A673 (cell line): ENCODE measurements at places on chromosomes 1 and 21.
A peak's percentile ranks its signal among the peaks of the same experiment; 100 is the strongest.

- no peaks in the 10 kb centered on the region for H3K27me3 ChIP-seq
- H3K36me3 ChIP-seq, result peaks cover 20% of the 10 kb centered on the region
- H3K4me1 ChIP-seq, result peaks cover 17% of the 10 kb centered on the region
- no peak for DNase-seq
- no peak overlapping the region for H3K4me3 ChIP-seq
Observed at GRCh38 chr1:12305377-12305776, 75.5 kb downstream of the VPS13D start.

DNA sequence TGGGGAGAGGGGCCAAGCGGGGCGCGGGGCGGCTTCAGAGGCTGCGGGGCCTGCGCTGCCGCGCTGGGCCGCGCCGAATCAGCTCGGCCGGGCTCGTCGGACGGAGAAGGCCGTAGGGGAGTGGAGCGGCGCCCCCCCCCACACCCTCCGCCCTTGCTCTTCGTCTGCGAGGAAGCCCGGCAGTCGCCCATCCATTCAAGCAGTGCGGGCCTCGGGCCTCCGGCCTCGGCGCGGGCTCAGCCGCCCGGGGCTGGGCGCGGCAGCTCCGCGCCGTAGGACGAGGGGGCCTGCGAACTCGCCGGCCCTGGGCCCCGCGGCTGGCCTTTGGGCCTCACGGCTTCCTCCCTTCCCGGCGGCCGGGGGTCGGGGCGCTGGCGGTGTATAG, 564 bp downstream of the CTPS1 start:
- H3K27ac ChIP-seq, result peak overlapping the region; percentile 94
- peaks cover 10% of the 10 kb centered on the region for H3K4me1 ChIP-seq
- no peak for DNase-seq
- H3K4me3 ChIP-seq, result peak overlapping the region; percentile 62

- H3K4me3 ChIP-seq, result no peak overlapping the region
- H3K4me1 ChIP-seq, result no peaks in the 10 kb centered on the region
- no peaks in the 10 kb centered on the region for H3K36me3 ChIP-seq
- DNase-seq, result no peak
- H3K27ac ChIP-seq, result no peak overlapping the region
- H3K27me3 ChIP-seq, result no peaks in the 10 kb centered on the region
Observed at GRCh38 chr21:22763442-22763841, 1765.2 kb downstream of the NCAM2 start.

DNA sequence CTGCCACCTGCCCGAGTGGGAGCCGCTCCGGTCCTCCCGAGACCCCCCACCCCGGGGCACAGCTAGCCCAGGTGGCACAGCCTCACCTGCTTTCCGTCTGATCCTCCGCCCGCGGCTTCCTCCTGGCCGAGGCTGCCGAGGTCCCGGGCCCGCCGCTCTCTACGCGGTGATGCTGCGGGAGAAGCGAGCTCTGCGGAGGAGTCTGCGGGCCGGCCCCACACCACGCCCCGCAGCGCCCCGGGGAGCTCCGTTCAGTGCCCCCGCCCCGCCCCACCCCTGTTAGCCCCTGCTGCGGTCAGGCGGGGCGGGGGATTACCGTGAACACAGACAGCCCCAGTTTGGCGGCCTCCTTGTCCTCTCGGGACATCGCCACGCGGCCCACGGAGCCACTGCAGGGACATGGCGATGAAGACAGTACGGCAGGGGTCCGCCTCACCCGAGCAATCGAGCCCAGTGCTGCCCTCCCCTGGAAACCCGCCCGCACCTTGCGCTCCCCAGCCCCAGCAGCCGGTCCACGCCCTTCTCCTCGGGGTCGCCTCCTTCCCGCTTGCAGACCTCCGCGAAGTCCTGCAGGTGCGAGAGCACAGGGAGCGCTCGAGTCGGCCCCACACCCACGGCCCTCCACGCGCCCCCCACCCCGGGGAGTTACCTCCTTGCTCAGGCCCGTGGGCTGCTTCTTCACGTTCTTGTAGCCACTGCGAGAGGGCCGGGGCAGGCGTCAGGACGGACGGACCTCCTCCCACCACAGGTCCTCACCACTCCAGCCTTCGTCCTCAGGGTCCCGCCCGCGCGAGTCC, 933 bp downstream of the C1orf35 start:
- peak overlapping the region; percentile 88 for H3K27ac ChIP-seq
- no peaks in the 10 kb centered on the region for H3K27me3 ChIP-seq
- peaks cover 6% of the 10 kb centered on the region for H3K4me1 ChIP-seq
- peaks cover 48% of the 10 kb centered on the region for H3K36me3 ChIP-seq
- peak; percentile 69 for DNase-seq

- no peak overlapping the region for H3K27ac ChIP-seq
- H3K4me1 ChIP-seq, result no peaks in the 10 kb centered on the region
- H3K27me3 ChIP-seq, result peaks cover 4% of the 10 kb centered on the region
- DNase-seq, result no peak
- no peaks in the 10 kb centered on the region for H3K36me3 ChIP-seq
- no peak overlapping the region for H3K4me3 ChIP-seq
Observed at GRCh38 chr1:177975588-177976495, 6.0 kb upstream of the SEC16B start.

DNA sequence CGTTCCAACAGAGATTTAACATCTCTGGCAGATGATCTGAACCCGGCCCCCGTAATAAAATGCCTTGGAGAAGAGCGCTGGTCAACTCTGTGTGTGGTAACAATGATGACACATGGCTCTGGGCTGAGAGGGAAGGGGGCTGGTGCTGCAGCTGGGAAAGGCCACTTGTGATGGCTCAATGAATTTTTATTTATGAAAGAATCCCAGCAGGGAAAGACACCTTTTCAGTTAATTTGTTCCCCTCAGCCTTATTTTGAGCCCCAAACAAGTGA, 59.4 kb downstream of the SYT6 start:
- no peak overlapping the region for H3K27ac ChIP-seq
- no peak overlapping the region for H3K4me3 ChIP-seq
- no peak for DNase-seq

GRCh38 chr1:205344066-205344928, 12.4 kb downstream of the KLHDC8A start:
- H3K4me1 ChIP-seq, result peaks cover 12% of the 10 kb centered on the region
- H3K27ac ChIP-seq, result no peak overlapping the region
- peaks cover 21% of the 10 kb centered on the region for H3K27me3 ChIP-seq
- H3K4me3 ChIP-seq, result peak overlapping the region; percentile 44
- H3K36me3 ChIP-seq, result no peaks in the 10 kb centered on the region

GRCh38 chr21:46598581-46599572, 6.0 kb downstream of the S100B start:
- H3K36me3 ChIP-seq, result no peaks in the 10 kb centered on the region
- no peaks in the 10 kb centered on the region for H3K27me3 ChIP-seq
- H3K4me1 ChIP-seq, result no peaks in the 10 kb centered on the region
- H3K4me3 ChIP-seq, result no peak overlapping the region

DNA sequence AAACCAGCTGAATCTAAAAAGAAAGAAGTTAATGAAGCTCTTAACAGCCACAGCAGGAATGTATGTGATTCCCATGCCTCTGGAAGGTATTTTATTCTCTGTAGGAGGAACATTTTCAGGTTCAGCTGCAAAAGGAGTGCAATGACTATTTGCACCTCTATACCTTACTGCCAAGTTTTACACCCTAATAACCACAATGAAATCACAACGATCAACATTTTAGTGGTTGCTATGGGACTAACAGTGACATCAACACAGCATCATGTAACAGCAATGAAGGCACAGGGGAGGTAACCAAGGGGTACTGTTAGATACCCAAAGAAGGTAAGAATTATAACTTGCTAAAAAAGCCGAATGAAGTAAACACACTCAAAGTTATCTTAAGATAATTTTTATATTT, 116.3 kb upstream of the HP1BP3 start:
- H3K27ac ChIP-seq, result no peak overlapping the region
- no peaks in the 10 kb centered on the region for H3K27me3 ChIP-seq
- DNase-seq, result no peak

DNA sequence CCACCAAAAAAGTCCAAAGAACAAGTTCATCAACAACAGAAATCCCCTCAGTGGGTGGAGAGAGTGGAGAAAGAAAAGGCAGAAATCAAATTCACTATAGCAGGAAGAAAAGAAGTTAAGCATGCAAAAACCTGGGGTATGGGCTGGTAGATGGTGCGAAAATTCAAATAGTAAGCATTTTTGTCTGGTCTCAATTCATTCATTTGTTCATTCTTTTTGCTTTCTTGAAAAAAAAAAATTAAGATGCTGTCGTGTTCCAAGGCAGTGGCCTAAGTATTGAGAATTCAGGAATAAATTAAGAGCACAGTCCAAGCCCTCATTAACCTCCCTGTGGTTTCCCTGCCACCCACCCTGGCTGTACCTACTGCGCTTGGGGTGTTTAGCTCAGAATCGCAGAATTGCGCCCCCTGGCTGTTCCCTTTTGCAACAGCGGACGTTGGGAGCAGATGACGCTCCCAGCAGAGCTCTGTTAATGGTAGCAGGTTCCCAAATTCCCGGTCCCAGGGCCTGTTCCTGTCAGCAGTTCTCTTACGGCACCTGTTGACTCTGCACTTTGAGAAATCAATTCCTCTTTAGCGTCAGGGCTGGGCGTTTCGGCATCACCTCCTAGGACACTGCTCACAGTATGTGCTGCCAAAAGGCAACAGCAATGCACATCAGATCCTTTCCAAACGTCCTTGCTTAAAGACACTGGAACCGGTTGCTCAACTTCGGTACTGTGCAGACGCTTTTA, 34.0 kb upstream of the SSX2IP start:
- no peaks in the 10 kb centered on the region for H3K4me1 ChIP-seq
- H3K4me3 ChIP-seq, result no peak overlapping the region
- no peaks in the 10 kb centered on the region for H3K36me3 ChIP-seq
- H3K27ac ChIP-seq, result no peak overlapping the region
- peak; percentile 44 for DNase-seq

DNA sequence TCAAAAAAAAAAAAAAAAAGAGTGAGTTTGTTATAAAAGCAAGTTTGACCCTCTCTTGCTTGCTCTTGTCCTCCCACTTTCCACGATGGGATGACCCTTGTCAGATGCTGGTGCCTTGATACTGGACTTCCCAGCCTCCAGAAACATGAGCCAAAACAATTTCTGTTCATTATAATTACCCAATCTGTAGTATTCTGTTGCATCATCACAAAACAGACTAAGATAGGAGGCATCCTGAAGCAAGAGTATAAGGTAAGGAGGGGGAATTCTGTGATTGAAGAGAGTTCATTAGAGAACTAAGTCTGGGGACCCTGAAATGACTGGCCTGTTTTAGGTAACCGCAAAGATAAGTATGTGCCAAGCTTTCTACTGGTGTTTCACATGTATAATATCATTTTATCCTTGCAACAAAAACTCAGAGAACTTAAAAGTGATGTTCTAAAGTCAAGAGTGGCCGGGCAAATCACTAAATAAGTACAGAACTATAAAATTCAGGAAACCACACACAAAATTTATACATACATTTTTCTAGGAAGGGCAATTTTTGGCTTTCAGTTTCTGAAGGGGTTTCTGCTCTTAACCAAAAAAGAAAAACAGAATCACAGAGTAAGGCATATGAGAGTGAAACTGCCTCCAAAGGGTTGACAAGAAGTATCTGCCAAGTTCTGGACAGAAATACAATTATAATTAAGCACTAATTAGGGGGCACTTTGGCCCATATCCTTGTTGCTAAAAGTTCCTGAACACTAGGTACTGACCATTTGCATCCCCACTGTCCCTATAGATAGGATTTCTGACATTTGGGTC, 14.0 kb downstream of the DNALI1 start:
- no peaks in the 10 kb centered on the region for H3K27me3 ChIP-seq
- no peaks in the 10 kb centered on the region for H3K4me1 ChIP-seq
- H3K4me3 ChIP-seq, result no peak overlapping the region
- peaks cover 92% of the 10 kb centered on the region for H3K36me3 ChIP-seq
- no peak for DNase-seq
- H3K27ac ChIP-seq, result no peak overlapping the region

GRCh38 chr1:145959957-145960467, 2.2 kb upstream of the LIX1L start:
- H3K27me3 ChIP-seq, result no peaks in the 10 kb centered on the region
- H3K4me3 ChIP-seq, result peak overlapping the region; percentile 71
- H3K27ac ChIP-seq, result peak overlapping the region; percentile 28
- H3K36me3 ChIP-seq, result no peaks in the 10 kb centered on the region
- DNase-seq, result no peak

- no peaks in the 10 kb centered on the region for H3K27me3 ChIP-seq
- no peak overlapping the region for H3K4me3 ChIP-seq
- peak; percentile 49 for DNase-seq
- H3K4me1 ChIP-seq, result peaks cover 45% of the 10 kb centered on the region
Observed at GRCh38 chr1:87878873-87879272, 550.2 kb downstream of the LMO4 start.

DNA sequence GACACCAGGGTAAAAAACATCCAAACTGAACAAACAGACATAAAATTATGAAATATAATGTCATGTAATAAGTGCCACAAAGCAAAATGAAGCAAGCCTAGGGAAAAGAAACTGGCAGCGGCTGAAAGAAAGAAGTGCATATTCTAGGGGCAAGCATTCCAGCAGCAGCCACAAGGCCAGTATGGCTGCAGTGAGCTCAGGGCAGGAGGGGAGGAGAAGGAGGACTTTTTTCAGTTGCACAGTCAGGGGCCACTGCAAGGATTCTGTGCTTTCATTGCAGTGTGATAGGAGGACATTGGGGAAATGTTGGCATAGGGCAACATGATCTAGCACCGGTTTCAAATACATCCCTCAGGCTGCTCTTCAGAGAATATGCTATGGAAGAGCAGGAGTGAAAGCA, 263.8 kb downstream of the NEGR1 start:
- H3K4me3 ChIP-seq, result no peak overlapping the region
- H3K36me3 ChIP-seq, result no peaks in the 10 kb centered on the region
- peaks cover 13% of the 10 kb centered on the region for H3K4me1 ChIP-seq
- DNase-seq, result no peak
- no peaks in the 10 kb centered on the region for H3K27me3 ChIP-seq
- H3K27ac ChIP-seq, result no peak overlapping the region

DNA sequence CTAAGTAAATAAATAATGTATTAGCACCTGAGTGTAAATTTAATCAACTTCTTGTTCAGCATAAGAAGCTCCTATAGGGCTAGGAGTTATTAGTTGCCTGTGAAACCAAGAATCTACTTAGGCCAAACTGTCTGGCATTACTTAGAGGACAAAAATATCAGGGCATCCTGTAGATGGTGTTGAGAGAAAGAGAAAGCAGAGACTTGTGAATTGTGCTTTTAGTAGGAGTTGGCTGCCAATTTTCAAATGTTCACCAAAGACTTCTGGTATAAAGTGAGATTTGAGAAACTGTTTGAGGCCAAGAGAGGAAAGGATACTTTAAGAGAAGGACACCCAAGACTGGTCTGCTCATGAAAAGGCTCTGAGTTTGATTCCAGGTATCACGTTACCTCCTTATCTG, 315.5 kb upstream of the DEPDC1 start:
- DNase-seq, result no peak
- H3K27me3 ChIP-seq, result peaks cover 8% of the 10 kb centered on the region
- no peaks in the 10 kb centered on the region for H3K4me1 ChIP-seq
- no peaks in the 10 kb centered on the region for H3K36me3 ChIP-seq
- no peak overlapping the region for H3K27ac ChIP-seq

DNA sequence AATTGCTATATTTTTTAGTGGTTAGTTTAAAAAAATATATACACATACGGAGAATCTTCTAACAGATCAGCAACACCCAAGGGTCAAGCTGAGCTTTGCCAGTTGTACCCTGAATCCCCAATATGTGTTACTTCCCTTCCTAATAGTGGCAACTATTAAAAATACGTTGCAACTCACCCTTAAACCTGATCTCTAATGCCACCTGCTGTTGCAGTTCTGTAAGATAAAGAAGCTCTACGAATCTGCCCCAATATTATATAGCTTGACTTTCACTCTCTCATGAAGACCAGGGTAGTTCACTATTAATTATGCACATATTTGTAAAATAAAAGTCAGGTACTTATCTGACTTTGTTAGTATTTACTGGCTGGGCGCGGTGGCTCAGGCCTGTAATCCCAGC, 58.4 kb downstream of the ASH1L start:
- no peaks in the 10 kb centered on the region for H3K36me3 ChIP-seq
- H3K27me3 ChIP-seq, result no peaks in the 10 kb centered on the region
- peaks cover 22% of the 10 kb centered on the region for H3K4me1 ChIP-seq
- H3K4me3 ChIP-seq, result no peak overlapping the region
